ENCODE measurements at places on chromosomes 3 and 15.

DNA sequence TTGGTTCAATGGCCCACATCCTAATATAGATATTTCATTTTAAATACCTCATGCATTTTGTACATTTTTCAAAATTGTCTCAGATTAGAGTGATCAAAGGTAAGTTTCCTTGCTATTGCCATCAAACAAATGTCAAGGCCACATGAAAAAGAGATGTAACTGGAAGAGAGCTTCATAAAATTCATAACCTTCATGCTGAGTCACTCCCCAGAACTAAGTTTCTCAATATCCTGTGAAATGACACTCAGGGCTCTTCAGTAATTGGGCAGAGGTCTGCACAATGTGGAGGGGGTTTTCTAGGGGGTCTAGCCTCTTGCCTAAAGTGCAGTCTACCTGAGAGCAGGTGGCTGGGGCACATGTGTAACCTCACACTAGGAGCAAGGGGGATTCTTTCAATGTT, 152.2 kb upstream of the SLC2A2 start:
- no peak for DNase-seq

DNA sequence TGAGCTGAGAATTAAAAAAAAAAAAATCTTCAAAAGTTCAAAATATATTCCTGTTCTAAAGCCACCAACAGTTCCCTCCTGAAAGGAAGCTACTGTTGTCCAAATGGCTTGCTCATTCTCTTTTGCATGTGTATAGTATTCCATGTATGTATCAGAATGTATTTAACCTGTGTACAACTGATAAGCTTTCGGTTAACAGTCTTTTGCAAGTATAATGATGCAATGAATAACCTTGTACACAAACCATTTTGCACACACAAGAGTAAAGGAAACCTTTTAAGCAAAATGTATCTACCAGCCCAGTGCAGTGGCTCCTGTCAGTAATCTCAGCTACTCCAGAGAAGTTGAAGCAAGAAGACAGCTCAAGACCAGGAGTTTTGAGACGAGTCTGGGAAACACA, 32.6 kb downstream of the TOPBP1 start:
- no peak for DNase-seq

GRCh38 chr15:88896333-88897033, 1.1 kb upstream of the HAPLN3 start:
- DNase-seq: no peak

GRCh38 chr15:23869396-23869795, 182.3 kb upstream of the NDN start:
- no peak for DNase-seq

DNA sequence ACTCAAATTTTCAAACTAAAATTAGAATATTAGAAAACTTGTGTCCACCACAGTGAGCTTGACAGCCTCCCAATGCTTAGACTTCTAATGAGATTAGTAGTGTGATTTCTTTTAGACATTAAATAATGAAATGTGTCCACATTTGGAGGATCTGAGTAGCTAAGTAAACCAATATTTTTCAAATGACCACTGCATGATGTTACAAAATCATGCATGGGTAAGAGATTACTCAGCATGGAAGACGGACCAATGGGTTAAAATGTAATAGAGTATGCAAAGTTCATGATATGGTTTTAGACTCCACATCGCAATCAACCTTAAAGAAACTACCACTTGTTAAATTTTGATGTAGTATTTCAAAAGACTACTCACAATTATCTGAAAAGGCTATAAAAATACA, 130.6 kb downstream of the IMPG2 start:
- DNase-seq: no peak

- DNase-seq: no peak
Observed at GRCh38 chr15:66658855-66659254, 43.2 kb upstream of the SMAD6 start.

- no peak for DNase-seq
Observed at GRCh38 chr3:20074226-20075063, 34.2 kb downstream of the KAT2B start.

- no peak for DNase-seq
Observed at GRCh38 chr15:36911322-36911944, 188.9 kb downstream of the MEIS2 start.

DNA sequence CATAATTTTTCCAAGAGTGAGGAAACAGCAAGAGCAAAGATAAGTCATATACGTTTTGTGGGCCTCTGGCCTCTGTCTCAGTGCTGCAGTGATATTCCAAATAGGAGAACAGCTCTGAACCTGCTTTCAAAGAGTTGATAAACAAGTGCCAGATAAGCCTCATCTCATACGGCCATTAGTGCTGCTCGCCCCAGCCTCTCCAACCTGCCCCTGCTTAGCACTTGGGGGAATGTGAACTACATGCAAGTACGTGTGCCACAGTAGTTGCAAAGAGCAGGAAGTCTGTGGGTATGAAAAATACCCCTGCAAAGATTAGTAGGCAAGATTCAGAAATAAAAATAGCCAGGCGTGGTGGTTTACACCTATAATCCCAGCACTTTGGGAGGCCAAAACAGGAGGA, 14.0 kb downstream of the DAPK2 start:
- no peak for DNase-seq

GRCh38 chr15:47674586-47675232, 42.6 kb upstream of the SEMA6D start:
- DNase-seq: peak; percentile 88

DNA sequence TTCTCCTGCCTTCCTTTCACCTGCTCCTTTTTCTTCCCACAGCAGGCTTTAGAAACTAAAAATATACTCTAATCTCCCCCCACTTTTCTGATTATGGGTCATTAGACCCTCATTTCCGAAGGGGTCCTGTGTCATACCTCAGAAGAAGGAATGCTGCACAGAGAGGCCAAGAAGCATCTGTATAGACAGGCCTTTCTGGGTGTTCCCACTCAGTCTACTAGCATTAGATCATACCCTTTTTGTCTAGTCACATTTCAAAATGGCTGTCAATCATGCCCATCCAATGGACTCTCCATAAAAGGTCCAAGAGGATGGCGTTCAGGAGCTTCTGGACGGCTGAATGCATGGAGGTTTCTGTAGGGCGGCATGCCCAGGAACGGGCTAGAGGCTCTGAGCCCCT, 192.2 kb downstream of the SUCLG2 start:
- DNase-seq: no peak

- no peak for DNase-seq
Observed at GRCh38 chr15:65406424-65407000, 16.2 kb downstream of the IGDCC4 start.

DNA sequence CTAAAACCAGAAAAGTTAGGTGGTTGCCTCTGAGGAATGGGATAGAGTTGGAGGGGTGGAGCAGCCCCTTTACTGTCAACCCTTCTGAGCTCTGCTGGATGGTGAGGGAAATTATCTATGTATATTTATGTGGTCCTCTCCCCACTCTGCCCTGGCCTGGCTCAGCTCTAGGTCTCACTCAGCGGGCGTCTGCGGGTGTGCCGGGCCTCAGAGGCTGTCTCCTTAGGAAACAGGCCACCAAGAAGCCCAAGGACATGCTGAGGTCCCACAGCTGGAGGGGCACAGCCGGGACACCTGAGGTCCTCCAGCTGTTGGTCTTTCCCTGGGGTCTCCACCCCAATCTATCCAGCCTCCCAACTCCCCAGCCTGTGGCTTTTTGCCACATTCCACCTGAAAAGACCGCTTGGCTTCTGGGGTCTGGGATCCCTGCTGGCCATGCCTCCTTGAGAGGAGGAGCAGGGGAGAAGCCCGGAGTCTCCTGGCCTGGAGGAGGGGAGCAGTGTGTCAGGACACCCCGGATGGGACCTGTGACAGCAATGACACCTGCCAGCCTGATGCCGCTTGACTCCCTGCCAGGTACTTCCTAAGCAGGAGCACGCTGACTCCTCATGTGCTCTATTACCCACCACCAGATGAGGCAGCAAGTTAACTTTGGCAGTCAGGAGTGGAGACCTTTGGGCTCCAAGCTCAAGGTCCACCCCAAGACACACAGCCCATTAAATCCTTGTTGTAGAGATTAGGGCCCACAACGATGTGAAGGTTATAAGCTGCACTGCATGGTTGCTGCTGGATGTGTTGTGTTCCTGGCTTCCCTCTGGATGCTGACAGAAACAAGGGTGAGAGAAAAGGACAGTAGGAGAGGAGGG, at the start of gene SLC28A1:
Gene SLC28A1 (plus strand): TSS at position 747 of the 866 bp plus-strand sequence. CDS start 3,099 bp downstream, outside the sequence.
- no peak for DNase-seq

GRCh38 chr15:92906563-92907081, 6.5 kb downstream of the CHD2 start:
- DNase-seq: no peak

DNA sequence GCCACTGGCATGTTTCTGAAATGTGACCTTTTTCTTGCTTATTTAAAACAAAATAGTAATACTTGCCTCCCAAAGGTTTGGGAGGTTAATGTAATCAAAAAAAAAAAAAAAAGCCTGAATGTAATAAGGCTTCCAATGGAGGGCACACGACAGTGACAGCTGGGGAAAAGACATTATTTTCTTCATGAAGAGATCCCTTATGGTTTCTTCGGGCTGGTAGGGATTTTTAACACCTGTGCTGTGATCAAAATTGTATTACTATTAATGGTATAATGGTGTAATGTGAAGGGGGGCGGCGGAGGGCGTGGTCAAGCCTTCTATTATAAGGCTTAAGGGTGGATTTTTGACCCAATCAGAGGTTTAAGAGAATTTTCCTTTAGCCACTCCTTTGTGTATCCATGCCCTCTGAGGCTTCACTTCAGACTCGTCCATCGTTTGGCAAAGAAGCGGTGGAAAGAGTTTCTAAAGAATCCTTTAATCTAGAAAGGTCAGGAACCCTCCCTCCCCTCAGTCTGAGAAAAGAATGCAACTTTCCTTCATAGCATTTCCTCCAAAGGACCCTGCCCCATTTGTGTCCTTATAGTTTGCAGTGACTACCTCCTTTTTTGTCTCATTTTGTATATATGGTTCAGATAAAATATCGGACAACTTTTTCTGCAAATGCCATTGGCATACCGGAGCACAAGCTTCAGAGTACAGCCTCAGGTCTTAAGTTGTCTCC, 89.5 kb upstream of the CHD2 start:
- peak; percentile 70 for DNase-seq

GRCh38 chr15:68642491-68642845, 63.7 kb downstream of the CORO2B start:
- no peak for DNase-seq

GRCh38 chr3:127233371-127233770, 40.4 kb downstream of the PRR23E start:
- no peak for DNase-seq

DNA sequence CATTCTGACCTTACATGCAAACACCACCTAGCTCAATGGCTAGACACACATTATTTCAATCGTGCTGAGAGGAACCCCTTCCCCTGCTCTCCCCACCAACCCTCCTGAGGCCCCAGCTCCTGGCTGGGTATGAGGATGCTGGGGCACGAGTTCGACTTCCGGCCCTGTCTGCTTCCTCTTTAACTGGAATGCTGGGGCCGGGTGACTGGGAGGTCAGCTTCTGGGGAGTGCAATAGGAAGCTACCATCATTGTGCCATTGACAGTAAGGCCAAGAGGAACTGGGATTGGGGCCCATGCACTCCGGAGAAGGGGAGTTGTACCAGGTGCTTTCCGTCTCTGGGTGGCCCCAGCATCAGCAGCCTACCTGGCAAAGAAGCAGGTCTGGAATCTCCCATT, 15.6 kb upstream of the TLE3 start:
- no peak for DNase-seq

DNA sequence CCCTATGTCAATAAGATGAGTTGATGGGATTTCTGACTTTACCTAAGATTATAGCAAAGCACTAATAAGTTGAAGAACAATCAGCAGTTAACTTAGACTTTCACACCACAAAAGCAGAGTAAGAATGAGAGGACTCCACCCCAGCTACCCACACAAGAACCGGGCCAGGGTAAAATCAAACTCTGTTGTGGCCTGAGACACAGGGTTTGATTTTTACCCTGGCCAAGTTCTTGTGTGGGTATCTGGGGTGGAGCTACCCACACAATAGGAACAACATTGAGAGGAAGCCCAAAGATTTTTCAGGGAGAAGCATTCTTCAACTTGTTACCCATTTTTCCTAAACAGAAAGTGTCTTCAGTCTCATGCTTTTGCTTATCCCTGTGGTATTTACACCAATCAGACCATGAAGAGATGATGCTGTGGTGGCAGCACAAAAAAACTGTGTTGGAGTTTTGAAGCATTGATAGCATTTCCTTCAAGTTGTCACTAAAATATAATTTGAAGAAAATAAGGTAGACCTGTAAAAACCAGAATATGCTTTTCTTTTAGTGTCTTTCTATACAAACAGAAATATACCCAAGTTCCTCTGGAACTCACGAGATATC, 25.6 kb downstream of the CPOX start:
- DNase-seq: no peak

DNA sequence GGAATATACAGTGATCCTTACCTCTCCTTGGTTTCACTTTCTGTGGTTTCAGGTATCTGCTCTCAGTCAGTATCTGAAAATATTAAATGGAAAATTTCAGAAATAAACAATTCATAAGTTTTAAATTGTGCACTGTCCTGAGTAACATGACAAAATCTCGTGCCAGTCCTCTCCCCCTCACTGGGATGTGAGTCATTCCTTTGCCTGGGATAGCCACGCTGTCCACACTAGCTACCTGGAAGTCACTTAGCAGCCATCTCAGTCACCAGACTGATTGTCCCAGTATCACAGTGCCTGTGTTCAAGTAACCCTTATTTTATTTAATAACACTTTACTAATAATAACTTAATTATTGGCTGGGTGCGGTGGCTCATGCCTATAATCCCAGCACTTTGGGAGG, 15.3 kb upstream of the KLHL25 start:
- no peak for DNase-seq

DNA sequence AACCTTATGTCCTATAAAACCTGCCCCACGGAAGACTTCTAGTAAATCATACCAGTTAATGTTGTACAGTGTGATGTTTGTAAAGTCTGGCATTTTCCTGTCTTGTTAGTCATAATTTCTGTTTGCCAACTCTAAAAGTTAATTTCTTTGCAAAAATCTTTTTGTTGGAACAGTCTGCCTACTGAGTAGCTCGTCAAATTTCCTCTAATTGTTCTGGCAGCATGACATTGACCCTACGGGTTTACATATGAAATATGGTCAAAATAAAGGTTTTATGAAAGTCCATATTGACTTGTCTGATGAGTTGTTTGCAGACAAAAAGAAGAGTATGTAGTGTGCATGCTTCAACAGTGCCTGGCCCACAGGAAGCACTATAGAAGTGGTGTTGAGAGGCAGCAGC, 79.8 kb upstream of the SOX2 start:
- no peak for DNase-seq

DNA sequence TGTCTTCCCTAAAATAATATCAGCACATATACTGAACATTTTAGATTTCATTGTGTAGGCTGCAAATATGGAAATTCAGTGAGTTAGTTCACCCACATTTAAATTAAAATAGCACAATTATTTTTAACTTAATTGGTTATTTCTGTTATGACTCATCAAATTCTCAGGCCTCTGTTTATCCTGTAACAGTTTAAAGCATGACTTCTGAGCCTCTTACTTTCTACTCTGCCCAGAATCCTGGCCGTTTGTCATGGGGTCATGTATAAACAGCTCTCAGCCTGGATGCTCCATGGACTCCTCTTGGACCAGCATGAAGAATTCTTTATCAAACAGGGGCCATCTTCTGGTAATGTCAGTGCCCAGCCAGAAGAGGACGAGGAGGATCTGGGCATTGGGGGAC, 12.2 kb downstream of the TUBGCP4 start:
- DNase-seq: no peak

All from NCI-H1105 treated with DMSO at 0.1 percent for 48 hours (cell line).